ENCODE measurements at places on chromosomes 12 and 14.

- no peak for DNase-seq
Observed at GRCh38 chr12:125081427-125081826, 16.2 kb downstream of the AACS start.

- no peak for DNase-seq
Observed at GRCh38 chr14:51516706-51517395, 134.9 kb upstream of the FRMD6 start.

DNA sequence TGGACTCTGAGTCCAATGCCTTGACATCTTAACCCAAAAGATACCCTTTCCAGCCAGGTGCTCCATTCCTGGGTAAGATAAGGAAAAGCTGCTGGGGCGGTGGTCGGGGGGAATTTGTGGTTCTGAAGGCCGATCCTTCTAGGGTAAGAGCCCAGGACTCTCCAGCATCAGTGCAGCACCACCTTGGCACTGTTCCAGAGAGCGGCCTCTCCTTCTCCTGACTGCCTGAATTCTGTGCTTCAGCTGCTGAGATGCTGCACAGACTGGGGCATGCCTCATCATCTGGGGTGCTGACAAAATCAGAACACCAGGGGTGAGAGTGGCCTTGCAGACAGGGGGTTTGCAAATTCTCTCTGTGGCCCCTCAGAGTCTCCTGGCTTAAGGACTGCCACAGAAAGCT is 87.5 kb downstream of the SPTB start:
- DNase-seq, result no peak

GRCh38 chr14:100341301-100342031 is 18.3 kb downstream of the SLC25A47 start:
- DNase-seq, result peak; percentile 48

DNA sequence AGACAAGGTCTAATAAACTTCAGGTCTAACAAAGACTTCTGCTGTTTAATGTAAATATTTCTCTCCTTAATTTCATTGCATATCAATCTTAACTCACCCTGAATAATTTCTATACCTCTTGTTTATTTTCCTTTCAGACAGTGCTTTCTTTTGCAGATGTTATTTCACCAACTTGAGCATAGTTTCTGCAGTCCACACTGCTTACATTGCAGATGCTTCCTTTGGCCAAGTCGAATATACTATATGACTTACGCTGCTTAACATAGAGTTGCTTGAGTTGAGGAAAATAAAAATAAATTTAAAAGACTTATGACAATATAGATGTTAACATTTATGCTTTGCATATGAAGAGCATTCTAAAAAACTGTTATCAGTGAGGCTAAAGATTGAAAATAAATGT is 217.7 kb downstream of the PTPRO start:
- DNase-seq, result no peak

GRCh38 chr12:63845726-63846125 is 1.2 kb downstream of the SRGAP1 start:
- DNase-seq, result no peak

DNA sequence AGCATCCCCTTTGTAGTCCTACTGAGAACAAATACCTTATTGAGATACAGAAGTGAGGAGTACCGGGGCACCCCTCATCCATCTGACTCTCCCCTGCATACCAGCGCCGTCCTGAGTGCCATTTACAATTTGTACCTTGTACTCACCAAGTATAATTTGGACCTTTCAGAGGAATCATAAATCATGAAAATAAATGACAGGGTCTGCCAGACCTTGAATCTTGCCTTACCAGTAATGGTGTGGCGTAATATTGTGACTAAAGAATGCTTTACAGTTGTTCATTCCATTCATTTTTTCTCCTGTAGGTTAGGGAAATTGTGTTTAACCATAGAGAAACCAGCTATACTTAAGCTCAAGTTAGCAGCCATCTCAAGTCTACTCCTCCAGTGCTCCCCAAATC is 243.7 kb upstream of the RGS6 start:
- DNase-seq, result no peak

DNA sequence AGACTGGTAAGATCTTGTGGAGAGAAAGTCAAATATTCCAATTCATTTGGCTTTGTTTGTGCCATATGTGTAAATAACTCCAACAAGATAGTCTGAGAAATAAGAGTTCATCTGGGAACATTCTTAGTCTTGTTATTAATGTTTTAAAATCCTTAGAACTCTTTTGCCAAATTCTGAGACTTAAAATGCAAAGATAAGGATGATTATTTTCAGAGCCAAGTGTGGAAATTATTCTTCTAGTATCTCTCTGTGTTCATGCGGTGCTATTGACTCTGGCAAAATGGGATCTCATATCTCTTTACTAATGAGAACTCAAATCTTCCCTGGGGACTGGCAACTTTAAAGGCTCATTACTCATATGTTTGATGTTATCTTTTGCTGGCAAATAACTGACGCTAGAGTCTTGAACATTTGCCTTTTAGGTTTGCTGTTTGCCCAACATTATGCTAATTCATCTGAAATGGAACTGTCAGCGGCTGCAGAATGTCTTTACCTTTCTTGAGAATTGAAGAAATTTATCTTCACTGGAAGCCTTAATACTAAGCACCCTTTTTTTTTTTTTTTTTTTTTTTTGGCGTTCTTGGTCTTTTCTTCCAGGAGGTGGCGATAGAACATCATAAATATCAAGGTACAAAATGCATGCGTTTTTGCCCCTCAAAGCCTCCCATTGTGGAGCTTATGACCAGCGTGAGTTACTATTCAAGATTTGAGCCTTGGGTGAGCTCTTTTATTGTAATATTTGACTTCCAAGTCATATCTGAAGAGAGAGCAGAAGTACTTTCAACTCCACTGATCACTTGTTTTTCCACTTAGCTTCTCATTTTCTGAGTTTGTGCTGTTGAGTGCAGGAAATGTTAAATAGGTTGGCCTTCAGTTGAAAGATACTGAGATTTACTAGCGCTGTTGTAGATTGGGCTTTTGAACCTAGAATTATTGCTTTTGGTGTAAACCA is 86.5 kb downstream of the CAND1 start:
- DNase-seq, result peak; percentile 80

- DNase-seq, result no peak
Observed at GRCh38 chr12:72236071-72236705, 36.0 kb upstream of the TRHDE start.

- no peak for DNase-seq
Observed at GRCh38 chr14:92953526-92953925, 30.6 kb downstream of the CHGA start.

GRCh38 chr14:40694023-40694422 is 912.7 kb upstream of the LRFN5 start:
- DNase-seq, result no peak

GRCh38 chr14:23361763-23362162 is 3.2 kb downstream of the EFS start:
- DNase-seq, result no peak

- no peak for DNase-seq
Observed at GRCh38 chr12:52126605-52127578, 47.4 kb downstream of the SMIM41 start.

DNA sequence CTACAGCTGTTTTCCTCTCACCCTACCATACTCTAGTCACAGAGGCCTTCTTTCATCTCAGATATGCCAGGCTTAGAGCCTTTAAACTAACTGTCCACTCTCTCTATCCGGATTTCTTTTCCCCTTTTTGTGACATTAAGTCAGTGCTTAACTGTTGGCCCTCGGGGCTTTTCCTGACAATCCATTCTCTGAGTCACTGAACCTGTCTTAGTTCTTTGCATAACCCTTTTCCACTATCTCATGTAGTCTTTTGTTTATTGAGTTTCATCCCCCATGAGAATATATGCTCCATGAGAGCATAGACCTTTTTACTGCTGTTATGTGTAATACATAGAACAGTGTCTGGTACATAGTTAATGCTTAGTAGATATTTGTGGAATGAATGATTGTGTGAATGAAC is 68.7 kb downstream of the PLEKHA5 start:
- DNase-seq, result no peak

GRCh38 chr12:42217656-42218055 is 20.4 kb downstream of the YAF2 start:
- DNase-seq, result no peak

- peak; percentile 82 for DNase-seq
Observed at GRCh38 chr12:12714276-12715021, 2.7 kb upstream of the CDKN1B start.

- DNase-seq, result no peak
Observed at GRCh38 chr12:12628013-12628412, 16.3 kb downstream of the CREBL2 start.

DNA sequence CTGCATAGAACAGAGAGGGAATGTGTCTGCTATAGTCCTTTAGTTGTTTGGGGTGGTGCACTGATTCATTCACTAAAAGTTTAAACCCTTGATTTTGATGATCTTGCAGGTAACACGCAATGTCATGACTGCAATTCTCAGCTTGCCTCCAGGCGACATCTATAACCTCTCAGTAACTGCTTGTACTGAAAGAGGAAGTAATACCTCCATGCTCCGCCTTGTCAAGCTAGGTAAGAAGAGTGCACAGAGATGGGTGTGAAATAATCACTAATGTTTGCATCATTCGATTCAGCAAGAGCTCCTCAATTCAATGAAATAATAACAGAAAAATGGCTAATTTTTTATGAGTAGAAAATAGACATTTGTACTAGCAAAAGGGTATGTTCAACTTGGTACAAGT is 203.7 kb downstream of the PTPRO start:
- peak; percentile 88 for DNase-seq

- DNase-seq, result no peak
Observed at GRCh38 chr12:71299541-71300376, 139.8 kb upstream of the LGR5 start.

DNA sequence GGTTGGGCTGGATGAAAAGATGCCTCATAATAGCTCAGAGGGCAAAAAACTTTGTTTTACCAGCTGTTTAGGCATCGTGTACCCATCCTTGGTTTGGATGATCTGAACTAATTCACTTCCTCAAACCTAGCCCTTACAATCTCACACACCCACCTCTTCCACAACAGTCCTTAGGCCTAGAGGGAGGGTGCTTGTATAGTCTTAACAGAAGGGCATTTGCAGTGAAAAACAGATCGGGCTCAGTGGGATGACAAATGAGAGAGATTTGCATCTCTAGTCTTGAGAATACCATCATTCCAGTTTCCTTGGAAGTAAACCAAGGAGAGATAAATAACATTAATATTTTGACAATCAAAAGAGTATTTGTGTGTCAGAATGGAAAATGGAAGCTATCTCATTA is 11.0 kb downstream of the SLCO1A2 start:
- no peak for DNase-seq

All from NAMALWA (cell line).